ENCODE measurements at places on chromosomes 16 and 17. TPM values are rescaled to one million over a fixed set of nuclear protein-coding genes. Genes with fewer than 3 reads are reported as not detected.
A peak's percentile ranks its signal among the peaks of the same experiment; 100 is the strongest.

DNA sequence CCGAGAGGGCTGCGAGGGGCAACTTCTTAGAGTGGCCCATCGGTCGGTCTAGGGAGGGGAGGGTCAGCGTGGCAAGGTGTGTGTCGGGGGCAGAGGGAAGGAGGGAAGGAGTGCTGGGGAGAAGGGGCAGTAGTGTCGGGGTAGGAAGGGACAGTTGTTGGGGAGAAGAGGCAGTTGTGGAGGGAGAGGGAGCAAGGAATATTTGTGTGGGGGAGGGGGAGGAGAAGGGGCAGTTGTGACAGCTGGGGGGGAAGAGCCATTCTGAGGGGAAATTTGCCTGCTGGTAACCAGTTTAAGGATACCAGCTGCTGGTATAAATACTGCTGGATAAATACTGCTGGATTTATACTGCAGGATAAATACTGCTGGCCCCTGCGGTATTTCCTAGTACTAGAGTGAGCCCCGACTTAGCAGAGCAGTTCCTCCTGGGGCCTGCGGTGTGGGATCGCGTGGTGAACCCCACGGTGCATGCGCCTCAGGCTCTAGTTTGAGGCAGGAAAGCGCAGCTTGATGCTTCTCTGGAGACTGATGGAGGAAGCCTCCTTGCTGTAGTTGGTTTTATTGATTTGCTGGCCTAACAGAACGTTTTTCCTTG lies 309 bp downstream of the DNAH2 start:
- DNase-seq = no peak

DNA sequence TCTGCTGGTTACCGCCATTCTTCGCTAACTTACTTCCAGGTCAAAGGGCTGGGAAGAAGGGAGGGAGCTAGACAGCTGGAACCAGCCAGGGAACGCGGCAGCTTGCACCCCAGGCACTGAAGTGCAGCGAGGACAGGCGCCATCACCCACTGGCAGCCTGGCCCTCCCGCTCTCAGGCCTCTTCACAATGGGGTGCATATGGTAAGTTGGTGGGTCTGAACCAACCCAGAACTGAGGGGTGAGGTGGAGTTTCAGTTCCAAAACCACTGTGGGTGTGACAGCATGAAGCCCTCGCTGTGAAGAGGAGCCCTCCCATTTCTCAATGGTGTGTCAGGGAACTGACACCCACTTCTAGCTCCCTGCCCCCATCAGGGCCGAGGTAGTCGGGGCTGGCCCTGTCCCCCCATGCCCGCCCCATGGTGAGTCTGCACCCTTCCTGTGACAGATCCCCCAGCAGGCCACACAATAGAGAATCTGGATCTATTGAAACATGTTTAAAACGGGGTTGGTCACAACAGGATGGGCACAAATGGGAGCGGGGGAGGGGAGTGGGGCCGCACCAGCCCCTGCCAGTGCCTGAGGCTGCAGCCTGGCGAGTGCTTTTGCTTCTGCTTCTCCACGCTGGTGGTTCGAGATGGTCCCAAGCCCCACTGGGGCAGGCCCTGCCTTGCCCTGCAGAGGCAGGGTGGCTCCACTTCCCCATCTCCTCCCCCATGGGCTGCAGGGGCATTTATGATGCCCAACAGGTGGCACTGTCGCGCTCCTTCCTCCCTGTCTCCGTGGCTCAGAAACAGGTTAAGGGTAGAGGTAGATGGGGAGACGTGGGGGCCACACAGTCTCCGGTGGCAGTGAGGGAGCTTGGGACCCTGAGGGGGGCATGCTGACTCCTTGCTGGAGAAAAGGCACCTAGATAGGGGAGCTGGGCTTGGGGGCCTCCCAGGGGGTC lies 2.3 kb downstream of the LIMD2 start:
- DNase-seq = peak; percentile 60

DNA sequence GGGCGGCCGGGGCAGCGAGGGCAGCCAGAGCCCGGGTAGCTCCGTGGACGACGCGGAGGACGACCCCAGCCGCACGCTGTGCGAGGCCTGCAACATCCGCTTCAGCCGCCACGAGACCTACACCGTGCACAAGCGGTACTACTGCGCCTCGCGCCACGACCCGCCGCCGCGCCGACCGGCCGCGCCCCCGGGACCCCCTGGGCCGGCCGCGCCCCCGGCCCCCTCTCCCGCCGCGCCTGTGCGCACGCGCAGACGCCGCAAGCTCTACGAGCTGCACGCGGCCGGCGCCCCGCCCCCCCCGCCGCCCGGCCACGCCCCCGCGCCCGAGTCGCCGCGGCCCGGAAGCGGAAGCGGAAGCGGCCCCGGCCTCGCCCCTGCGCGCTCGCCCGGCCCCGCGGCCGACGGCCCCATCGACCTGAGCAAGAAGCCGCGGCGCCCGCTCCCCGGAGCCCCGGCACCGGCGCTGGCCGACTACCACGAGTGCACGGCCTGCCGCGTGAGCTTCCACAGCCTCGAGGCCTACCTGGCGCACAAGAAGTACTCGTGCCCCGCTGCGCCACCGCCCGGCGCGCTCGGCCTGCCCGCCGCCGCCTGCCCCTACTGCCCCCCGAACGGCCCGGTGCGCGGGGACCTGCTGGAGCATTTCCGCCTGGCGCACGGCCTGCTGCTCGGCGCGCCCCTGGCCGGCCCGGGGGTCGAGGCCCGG lies 36.1 kb upstream of the ZC3H18 start:
- peak; percentile 77 for DNase-seq

GRCh38 chr16:80824623-80825364 lies 20.4 kb upstream of the CDYL2 start:
- DNase-seq = no peak

DNA sequence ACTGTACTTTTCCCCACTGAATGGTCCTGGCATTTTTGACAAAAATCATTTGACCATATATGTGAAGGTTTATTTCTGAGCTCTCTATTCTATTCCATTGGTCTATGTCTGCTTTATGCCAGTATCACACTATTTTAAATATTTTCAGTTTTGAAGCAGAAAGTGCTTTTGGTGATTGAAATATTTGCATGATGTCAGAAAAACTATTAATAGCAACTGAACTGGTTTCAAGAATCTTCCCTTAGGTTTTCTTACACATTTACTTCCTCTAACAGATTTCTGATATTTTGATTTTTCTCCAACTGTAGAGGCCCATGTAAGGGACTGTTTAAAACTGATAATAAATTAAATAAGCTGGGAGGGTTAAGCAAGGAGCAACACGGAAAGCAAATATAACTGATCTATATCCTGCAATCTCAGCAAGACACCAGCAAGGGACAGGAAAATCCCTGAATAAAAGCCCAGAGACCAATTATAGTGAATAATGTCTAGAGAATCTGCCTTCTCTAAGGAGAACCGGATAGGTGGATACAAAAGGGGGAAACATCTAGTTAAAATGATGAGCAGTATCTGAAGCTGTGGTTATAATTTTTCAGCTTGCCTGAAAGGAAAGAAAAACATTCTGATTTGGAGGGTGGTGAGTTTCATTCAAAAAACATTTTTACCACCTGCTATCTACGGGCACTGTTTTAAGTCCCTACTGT lies 80.9 kb upstream of the STAC2 start:
- DNase-seq = no peak

DNA sequence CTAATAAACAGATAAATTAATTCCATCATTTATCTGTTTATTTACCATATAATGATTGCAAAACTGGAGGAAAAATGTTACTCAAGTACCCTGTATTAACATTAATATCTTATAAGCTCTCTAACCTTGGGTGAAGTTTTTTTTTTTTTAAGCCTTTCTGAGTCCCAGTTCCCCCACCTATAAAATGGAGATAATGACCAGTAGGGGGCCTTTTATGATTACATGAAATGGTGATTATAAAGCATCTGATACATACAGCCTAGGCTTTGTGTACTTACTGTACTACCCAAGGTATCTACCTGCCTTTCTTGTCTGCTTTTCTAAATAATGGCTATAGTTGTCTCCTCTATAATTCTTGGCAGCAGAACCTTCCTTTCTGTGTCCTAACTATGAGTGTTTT lies 22.6 kb downstream of the LRRC36 start:
- no peak for DNase-seq

DNA sequence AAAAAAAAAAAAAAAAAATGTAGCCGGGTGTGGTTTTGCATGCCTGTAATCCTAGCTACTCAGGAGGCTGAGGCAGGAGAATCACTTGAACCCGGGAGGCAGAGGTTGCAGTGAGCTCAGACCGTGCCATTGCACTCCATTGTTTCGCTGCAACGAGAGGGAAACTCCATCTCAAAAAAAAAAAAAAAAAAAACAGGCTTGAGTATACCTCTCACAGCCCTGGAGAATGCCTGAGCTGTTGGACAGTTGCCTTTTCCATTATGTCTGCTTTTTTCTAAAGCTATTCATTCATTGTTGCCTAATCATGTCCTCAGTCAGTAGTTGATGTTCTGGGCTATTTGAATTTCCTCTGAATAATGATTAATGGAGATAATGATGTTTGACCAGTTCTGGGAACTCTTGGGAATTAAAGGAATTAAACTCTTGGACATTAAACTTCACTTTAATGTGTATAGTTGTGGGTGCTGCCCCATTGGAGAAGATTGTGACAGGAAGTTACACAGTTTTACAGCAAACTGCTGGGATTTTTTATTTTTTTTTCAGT lies 11.8 kb downstream of the HMOX2 start:
- no peak for DNase-seq

- DNase-seq = no peak
Observed at GRCh38 chr17:72850410-72851118, 241.9 kb downstream of the SLC39A11 start.

GRCh38 chr16:84810518-84811273 lies 9.1 kb upstream of the CRISPLD2 start:
- DNase-seq = peak; percentile 21

DNA sequence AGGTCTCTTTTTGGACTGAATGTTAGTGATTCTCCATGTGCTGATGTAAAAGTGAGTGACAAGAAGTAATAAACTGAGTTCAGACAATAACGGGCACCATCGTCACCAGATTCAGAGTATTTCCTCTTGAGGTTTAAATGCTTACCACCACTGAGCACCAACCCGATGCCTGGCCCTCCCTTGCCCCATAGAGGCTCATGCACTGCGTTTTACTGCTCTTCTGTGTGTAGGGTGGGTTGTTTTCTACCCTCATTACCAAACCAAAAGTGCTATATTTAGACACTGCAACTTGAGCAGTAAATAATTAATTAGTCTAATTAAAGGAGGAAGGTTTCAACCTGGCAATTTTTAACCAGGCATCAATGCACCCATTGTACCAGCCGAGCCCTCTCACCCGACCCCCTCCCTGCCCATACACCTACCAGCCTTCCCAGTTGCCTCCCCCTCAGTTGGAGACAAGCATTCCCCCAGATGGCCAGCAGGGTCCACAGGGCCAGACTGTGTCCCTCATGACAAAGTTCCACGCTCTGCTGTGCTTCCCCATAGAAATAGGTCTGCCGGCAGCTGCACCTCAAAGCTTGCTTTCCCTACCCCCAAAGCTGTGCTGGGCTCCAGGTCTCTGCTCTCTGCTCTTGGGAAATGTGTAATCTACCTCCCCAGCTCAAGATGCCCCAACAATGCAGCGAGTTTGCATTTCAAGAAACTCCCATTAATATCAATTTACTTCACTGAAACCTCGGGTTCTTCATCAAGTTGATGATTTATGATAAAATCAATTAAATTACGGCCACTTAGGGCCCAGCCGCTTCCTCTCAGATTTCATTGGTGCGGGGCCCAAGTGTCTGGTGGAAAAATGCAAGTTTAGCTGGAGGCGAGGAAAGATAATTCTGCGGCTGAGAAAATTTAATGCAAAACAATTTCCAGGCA lies 16.0 kb downstream of the HOXB4 start:
- no peak for DNase-seq

GRCh38 chr16:49623501-49624266 lies 232.2 kb downstream of the ZNF423 start:
- DNase-seq = no peak

- no peak for DNase-seq
Observed at GRCh38 chr17:79907217-79907715, 68.0 kb upstream of the CBX4 start.

DNA sequence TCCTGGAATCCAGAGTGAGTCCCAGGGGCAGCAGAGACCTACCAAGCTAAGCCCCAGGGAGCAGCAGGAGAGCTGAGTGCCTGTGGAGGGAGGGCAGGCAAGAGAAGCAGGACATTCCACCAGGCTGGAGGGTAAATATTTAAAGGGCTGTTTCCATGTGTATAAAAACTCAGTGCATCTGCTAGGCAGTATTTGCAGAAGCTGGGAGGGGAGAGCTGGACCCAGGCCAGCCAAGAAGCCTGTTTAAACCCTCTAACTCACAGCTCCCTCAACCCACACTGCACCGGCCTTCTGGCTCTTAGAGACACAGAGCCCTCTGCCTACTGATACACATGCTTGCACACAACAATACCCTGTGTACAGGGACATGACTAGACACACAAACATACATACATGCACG lies 22.5 kb upstream of the TMEM132E start:
- no peak for DNase-seq

DNA sequence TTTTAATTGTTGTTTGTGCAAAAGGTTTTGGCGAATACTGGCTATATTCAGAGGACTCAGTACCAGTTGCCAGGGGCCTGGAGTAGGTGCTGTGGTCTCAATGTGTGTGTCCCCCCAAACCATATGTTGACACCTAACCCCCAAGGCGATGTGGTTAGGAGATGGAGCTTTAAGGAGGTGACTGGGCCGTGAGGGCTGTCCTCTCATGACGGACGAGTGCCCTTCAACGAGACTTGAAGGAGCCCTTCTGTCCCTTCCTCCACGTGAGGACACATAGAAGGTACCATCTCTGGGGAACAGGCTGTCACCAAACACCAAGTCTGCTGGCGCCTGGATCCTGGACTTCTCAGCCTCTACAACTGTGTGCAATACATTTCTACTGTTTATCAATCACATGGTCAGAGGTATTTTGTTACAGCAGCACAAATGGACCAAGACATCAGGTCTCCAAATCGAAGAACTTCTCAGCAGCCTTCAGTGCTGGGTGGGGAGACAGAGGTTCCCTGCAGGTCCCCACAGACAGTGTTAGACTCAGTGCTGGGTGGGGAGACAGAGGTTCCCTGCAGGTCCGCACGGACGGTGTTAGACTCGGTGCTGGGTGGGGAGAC lies 24.8 kb upstream of the METRNL start:
- peak; percentile 7 for DNase-seq

DNA sequence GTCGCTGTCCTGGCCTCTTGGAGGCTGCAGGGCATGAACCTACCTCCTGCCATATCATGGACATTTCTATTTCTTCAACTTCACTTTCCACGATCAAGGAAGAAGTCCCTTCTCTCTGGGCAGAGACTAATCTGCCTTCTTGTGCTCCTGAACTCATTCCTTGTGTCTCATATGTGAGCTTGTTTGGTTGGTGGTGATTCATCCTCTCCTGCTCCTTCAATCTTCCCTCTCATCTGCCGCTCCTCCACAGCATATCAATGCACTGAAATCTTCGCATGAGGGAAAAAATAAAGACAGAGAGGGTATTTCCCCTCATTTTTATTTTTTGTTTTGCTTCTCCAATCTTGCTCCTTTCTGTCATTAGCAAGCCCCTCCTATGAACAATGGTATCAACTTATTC lies 571.7 kb upstream of the GOT2 start:
- DNase-seq = no peak

The UMOD gene
- not detected for total RNA-seq

The MRPL45 gene
- total RNA-seq = 24.2 TPM

The MPP3 gene
- 30.7 TPM for total RNA-seq

The BAIAP3 gene
- total RNA-seq = 0.99 TPM

The PRAC1 gene
- total RNA-seq = not detected

The TEX14 gene
- total RNA-seq = 0.32 TPM

The ASPA gene
- total RNA-seq = 5.0 TPM

The ACSF2 gene
- 66.4 TPM for total RNA-seq

The GINS2 gene
- total RNA-seq = 1.2 TPM

The CA5A gene
- not detected for total RNA-seq
